Dorsolateral prefrontal cortex (tissue), 122 donors: ENCODE measurements at places on chromosomes 2 and 18. TPM values are rescaled to one million over a fixed set of nuclear protein-coding genes. Genes with fewer than 3 reads are reported as not detected.

ESPNL gene
- 0.16 TPM for total RNA-seq

ARMC9 gene
- total RNA-seq: 41.2 TPM

MC4R gene
- total RNA-seq: 1.2 TPM

CD8B2 gene
- total RNA-seq: 0.79 TPM
